ENCODE measurements at places on chromosomes 13 and 19.
A peak's percentile ranks its signal among the peaks of the same experiment; 100 is the strongest.

DNA sequence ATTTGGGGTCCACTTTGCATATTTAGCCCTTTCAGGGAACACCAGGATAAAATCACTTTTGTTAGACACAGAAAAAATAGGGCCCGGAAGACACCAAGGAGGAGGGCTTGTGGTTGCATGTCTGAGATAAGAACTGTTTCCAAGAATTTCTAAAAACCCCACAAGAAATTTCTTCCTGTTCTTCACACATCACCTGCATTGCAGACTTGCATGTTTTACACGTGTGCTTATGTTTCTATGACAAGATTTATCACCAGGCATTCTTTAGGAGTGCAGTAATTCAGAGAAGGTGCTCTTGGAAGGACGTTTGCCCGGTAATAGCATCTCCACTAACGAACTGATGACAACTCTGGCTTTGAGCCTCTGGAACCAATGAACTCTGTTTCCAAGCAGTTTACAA lies 7.1 kb upstream of the ACTL9 start:
- DNase-seq, result no peak

DNA sequence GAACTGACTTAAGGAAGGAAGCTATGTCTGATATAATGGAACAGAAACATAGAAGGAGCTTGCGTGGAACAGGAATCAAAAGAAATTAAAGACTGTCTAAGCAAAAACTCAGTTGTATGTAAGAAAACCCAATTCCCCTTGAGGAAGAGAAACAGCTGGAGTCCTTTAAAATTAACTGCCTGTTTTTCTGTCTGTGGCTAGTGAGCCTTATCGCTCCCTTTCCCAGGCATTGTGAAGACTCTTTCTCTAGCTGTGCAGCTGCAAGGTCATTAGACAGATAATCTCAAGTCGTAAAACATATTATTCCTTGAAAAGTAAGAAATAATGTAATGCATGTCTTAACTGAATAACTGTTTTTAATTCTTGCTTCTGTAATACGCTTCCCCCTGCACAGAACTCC lies 39.7 kb upstream of the IGSF23 start:
- DNase-seq, result no peak

DNA sequence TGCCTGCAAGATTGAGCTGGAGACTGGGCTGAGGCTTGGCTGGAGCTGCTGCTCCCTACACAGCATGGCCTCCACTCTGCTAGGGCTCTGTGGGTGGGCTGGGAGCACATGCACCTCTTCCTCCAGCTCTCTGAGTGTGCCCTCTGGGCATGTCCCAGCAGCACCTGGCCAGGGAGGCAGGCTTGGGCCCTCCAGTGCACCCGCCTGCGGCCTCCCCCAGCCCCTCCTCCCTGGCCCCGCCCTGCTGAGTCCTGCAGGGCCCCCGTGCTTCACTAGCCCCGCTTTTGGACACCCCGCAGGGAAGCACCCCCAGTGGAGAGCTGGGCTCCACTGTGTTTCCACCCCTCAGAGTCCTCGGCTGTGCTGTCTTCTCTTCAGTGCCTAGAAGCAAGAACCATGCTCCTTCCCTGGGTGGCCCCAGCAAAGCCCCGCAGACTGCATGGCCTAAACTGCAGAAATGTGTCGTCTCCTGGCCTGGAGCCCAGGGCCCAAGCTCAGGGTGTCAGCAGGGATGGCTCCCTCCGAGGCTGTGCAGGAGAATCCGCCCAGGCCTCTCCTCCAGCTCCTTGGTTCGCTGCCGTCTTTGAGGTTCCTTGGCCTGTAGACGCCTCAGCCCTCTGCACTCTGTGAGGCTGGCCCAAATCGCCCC lies 5.0 kb upstream of the TEX29 start:
- DNase-seq, result no peak

GRCh38 chr13:93730780-93731179 lies 504.2 kb downstream of the GPC6 start:
- no peak for DNase-seq

GRCh38 chr19:1763648-1764639 lies 10.6 kb downstream of the ONECUT3 start:
- DNase-seq, result no peak

GRCh38 chr13:53142306-53142705 lies 113.7 kb downstream of the OLFM4 start:
- DNase-seq, result no peak

GRCh38 chr19:19385896-19386869 lies 19.3 kb upstream of the GATAD2A start:
- DNase-seq, result peak; percentile 35

GRCh38 chr19:12800923-12801465 lies 606 bp downstream of the PRDX2 start:
- DNase-seq, result no peak

GRCh38 chr19:46984077-46985010 lies 35.3 kb upstream of the NPAS1 start:
- no peak for DNase-seq

DNA sequence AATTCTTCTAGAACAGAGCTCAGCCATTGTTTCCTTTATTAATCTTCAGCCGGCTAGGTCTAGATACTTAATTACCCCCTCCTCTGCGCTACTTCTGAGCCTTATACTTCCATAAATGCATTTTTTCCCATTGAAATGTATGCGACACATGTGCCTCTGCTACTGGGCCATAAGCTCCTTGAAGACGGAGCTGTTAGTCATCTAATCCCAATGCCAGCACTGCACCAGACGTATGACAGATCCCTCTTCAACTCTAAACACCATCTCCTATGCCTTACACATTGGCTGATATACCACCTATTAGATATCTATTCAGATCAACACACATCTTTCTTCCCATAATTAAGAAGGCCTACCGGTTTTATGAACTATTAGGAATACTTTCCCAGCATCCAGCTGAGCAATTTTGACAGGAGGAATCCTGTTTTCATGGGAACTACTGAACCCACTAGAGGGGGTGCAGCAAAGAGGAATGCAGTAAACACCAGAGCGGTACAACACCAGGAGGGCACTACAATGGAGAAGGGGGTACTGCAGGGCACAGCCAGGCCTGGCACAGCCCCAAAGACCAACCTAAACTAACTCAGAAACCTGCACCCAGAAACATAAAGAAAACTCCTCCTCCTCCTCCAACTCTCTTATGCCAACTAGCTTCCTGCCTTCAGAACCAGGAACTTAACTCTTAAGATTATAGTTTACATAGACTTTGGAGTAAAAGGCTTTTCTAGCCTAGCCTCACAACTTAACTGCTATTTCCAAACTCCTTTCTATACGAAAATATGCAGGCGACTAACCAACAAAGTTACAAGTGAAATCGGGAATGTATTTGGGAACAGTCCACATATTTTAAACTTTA lies 18.7 kb downstream of the STK24 start:
- DNase-seq, result no peak

DNA sequence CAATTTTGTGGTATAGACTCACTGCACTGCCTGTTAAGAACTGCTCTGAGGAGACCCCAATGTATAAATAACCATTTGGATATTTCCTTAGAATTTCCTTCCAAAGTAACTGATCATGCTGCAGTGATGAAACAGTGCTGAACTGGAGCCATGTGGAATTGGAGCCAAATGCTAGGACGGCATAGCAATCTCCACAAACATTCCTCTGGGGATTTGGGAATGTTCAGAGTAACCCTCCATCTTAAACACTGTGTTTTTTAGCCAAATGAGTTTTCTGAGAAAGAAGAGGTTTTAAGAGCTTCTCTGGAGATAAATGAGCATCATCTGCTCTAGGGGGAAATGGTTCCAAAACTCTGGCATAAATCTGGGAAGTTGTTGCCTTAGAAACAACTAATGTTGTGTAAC lies 98.2 kb downstream of the OLFM4 start:
- no peak for DNase-seq

Data from stimulated activated naive CD4-positive, alpha-beta T cell (primary cell).